Articular chondrocyte of knee joint (primary cell): ENCODE measurements at places on chromosomes 1 and 21. TPM values are rescaled to one million over a fixed set of nuclear protein-coding genes. Genes with fewer than 3 reads are reported as not detected.

The TLCD4 gene
- total RNA-seq = 4.4 and 5.1 TPM in 2 replicates

The RIMS3 gene
- total RNA-seq = 0.43 and 0.52 TPM in 2 replicates

The ALG14 gene
- total RNA-seq = 2.6 and 5.0 TPM in 2 replicates

The SPATA17 gene
- total RNA-seq = 1.4 and 3.8 TPM in 2 replicates

The FCMR gene
- total RNA-seq = 0.65 TPM in 1 of 2 replicates, not detected in the other

The C1QB gene
- not detected in 2 replicates for total RNA-seq

The F13B gene
- not detected in 2 replicates for total RNA-seq

The SAMD11 gene
- 19.9 and 36.2 TPM in 2 replicates for total RNA-seq

The DNAJC28 gene
- total RNA-seq = 3.1 and 3.5 TPM in 2 replicates

The GJA8 gene
- total RNA-seq = not detected in 2 replicates

The BACE2 gene
- total RNA-seq = 65.1 and 84.2 TPM in 2 replicates

The SPRR1B gene
- not detected in 2 replicates for total RNA-seq

The C1orf74 gene
- total RNA-seq = 2.6 and 3.4 TPM in 2 replicates

The YRDC gene
- total RNA-seq = 6.9 and 9.0 TPM in 2 replicates

The OR2L3 gene
- total RNA-seq = not detected in 2 replicates

The SPRR2G gene
- total RNA-seq = not detected in 2 replicates

The CD84 gene
- not detected in 2 replicates for total RNA-seq

The IL19 gene
- not detected in 2 replicates for total RNA-seq

The RXFP4 gene
- total RNA-seq = not detected in 2 replicates

The HAO2 gene
- not detected in 2 replicates for total RNA-seq

The SLAMF6 gene
- not detected in 2 replicates for total RNA-seq

The CYP4Z1 gene
- total RNA-seq = under 0.01 TPM in 1 of 2 replicates, not detected in the other

The PADI3 gene
- not detected in 2 replicates for total RNA-seq

The LRRN2 gene
- total RNA-seq = 0.54 and 0.65 TPM in 2 replicates

The SRRM1 gene
- 63.6 and 76.7 TPM in 2 replicates for total RNA-seq

The CDK18 gene
- 0.76 and 1.7 TPM in 2 replicates for total RNA-seq

The PRDM16 gene
- 10.6 and 10.7 TPM in 2 replicates for total RNA-seq

The TEX38 gene
- not detected in 2 replicates for total RNA-seq

The LAD1 gene
- total RNA-seq = not detected in 2 replicates

The FMOD gene
- 29.5 and 51.9 TPM in 2 replicates for total RNA-seq

The C8B gene
- total RNA-seq = not detected in 2 replicates

The EDARADD gene
- total RNA-seq = 1.2 and 1.6 TPM in 2 replicates

The TESK2 gene
- 4.6 and 5.6 TPM in 2 replicates for total RNA-seq
